Retina (tissue), 1 donor: ENCODE measurements at places on chromosomes 7 and 10.

DNA sequence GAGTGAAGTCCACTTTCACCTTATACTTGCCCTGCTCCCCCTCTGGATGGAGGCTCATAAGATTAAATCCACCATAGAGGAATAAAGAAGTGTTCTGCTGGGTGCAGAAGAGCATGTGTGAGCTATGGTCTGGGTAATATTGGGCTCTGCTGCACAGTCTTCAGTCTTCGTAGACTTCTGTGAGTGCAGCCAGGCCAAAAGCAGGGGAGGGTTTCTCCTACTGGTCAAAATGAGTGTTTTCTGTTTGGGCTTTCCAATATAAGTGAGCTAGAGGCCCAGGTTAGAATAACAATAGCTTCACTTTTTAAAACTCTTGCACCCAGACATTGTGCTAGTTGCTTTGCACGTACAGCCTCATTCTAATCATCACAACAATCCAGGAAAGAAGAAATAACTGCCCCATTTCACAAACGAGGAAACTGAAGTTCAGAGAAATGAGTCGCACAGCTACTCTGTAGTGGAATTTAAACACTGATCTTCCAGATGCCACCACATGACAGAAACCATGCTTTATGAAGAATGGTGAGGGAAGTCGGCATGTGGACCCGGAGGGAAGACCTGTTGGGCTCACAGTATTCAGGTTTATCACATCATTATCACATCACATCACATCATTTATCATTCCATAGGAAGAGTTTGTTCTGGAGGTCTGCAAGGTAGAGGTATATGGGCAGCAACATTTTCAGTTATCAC, 23.8 kb upstream of the MSMB start:
- DNase-seq = no peak

DNA sequence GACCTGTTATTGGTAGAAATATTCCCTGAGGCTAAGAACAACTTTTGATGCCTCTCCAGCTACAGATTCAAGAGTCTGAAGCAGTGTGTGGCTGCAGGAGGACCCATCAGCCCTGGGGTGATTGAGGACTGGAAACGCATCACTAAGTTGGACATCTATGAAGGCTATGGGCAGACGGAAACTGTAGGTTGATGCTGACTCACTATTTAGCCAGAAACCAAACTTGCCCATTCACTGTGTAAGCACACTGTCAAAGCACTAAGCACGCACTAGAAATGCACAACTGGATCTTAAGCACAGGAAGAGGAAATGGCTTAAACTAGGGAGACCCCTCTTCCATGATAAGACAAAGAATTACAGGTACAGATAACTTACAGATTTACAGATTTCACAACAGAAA, 20.8 kb downstream of the ACSM6 start:
- DNase-seq = no peak

DNA sequence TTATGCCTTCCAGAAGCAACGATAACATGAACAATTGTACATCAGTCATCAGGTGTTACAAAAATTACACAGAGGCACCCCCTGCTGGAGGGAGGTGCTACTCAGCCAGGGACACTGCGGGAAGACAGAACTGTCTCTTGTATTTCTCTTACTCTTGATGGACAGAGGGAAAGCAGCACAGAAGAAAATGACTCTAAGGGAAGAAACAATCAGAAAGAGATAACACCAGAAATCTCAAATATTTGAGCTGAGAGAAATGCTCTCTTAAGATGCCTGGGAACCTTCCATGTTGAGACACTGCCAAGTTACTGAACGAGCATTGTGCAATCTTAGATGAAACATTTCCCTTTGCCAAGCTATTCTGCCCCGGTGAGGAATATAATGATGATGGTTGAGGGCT, 227.6 kb upstream of the NPSR1 start:
- DNase-seq = no peak

GRCh38 chr10:97548828-97549455, 23.6 kb upstream of the ANKRD2 start:
- DNase-seq = no peak

GRCh38 chr7:150317748-150318444, 5.3 kb upstream of the LRRC61 start:
- no peak for DNase-seq

GRCh38 chr10:112006831-112007230, 176.7 kb downstream of the GPAM start:
- no peak for DNase-seq

DNA sequence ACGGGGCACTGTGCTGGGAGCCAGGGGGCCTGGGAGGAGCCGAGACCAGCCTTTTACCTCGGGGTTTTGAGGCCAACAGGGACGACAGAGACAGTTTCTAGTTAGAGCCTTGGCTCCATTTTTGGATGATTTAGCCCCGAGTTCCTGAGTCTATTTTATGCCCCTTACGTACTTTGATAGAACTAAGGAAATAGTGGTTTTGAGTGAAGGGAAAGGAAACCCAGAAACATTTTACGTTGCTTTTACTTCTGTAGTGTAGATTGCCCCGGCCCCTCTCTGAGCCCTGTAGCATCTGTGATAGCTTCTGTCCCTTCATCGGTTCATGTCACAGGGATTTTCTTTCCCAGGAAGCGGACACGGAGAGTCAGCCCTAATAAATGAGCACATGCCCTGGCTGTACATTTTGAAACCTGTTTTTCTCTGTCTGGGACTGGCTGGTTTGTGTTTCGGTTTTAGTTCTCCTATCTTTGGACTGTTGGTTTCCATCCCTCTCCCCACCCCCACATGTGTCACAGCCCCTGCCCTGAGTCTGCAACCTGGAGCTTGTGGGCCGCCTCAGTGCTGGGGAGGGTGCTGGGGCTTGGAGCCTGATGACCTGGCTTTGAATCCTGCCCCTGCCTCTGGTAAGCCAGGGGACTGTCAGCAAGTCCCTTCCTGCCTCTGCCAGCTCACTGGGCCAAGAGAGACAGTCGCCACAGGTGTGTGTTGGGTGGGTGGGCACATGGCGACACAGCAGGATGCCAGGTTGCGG, 6.9 kb upstream of the ORAI2 start:
- DNase-seq = no peak

DNA sequence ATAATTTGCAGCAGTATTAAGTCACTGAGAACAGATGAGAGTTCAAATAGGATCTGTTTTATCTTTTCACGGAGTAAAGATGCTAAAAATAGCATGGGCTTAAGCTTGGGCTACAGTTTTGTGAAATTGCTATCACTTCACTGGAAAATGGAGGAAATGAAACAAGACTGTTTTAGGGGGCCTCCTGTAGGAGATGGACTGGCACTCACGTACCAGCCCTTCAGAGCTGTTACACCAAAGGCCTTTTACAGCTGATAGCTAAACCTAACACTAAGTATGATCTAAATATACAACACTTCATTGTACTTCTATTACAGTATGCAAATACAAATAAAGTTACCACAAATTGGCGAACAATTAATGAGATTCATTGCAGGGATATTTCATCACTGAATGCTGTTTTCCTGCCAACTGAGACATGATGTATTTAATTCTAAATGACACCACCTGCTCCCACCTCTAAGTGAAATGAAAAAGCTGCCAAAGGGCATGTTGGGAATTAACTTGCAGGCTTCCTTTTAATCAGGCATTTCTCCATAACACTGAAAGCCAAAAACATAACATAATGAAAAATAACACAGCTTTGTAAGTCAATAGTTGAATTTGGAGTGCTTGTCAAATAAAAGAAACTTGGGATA, 304.5 kb upstream of the LRRN3 start:
- DNase-seq = peak; percentile 18

DNA sequence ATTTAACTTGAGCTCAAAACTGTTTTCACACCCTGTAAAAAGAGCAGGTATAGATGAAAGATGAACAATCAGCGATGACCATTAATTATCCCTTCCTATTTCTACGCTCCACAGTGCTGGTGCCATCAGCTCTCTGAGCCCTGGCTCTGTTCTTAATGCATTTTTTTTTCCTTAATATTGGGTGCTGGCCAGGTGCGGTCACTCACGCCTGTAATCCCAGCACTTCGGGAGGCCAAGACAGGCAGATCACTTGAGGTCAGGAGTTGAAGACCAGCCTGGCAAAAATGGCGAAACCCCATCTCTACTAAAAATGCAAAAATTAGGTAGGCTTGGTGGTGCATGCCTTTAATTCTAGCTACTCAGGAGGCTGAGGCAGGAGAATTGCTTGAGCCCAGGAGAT, 4.2 kb downstream of the STEAP4 start:
- DNase-seq = no peak

GRCh38 chr10:62958980-62959379, 142.8 kb upstream of the EGR2 start:
- DNase-seq = no peak

DNA sequence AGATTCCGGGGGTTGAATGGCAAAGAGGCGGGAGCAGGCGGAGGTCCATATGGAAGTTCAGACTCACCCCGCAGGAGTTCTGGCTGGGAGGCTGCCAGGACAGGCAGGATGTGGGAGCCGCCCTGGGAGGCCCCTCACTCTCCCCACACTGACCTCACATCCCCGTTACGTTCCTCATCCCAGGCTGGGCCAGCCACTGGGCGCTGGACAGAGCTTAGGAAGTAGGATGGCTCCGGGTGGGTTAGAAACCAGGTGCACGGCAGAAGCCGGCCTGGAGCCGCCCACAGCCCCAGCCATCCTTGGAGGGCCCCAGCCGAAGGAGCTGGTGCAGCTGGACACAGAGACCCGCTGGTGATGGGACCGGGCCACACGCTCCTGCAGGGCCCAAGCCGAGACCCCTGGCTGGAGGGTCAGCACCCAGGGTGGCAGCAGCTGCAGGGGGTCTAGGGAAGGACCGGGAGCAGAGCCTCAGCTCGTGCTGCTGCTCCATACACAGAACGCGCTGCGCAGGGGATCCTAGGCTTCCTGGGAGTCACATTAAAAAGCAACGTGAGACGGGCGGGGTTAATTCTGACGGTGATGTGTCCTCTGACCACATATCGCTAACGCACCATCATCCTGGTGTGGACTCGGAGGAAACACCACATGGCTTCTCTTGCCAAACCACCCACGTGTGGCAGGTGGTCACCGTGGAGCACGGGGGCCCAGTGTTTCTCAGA, 98.6 kb upstream of the DIP2C start:
- DNase-seq = no peak

DNA sequence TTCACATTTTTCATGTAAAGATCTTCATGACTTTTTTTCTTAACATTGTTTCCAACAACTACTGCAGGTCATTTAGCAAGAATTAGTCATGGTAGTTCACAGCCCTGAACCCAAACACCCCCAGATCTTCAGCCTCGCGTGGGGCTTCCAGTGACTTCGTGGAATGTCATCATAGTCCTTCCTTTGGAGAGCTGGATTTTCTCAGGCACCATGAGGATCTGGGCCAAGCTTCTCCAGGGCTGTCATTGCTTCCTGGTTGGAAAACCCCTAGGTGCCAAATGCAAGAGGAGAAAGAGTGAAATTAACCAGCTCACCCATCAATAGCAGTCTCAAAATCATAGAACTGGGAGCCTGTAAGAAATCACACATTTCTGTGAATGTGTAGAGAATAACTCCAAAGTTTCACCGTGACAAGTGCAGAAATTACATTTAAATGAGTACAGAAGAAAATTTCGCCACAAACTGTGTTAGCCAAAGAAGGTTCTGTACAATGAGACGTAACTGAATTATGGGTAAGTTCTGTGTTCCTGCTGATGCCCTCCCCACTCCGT, 175.4 kb downstream of the CELF2 start:
- DNase-seq = no peak

DNA sequence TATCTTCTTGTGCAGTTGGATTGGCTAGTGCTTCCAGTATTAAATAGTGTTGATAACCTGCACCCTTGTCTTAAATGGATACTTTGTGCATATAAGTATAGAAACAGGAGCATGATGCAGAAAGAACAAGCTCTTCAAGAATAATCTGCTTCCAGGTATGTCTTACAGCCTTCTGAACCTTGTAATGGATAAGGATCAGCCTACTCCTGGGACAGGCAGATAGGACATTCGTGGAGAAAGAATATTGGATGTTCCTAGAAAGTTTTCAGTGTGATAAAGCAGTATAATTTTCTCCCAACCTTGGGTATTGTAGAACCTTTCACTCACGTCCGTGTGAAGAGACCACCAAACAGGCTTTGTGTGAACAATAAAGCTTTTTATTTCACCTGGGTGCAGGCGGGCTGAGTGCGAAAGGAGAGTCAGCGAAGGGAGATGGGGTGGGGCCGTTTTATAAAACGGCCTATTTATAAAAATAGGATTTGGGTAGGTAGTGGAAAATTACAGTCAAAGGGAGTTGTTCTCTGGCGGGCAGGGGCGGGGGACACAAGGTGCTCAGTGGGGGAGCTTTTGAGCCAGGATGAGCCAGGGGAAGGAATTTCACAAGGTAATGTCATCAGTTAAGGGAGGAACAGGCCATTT, 27.2 kb downstream of the C1GALT1 start:
- DNase-seq = no peak

GRCh38 chr10:30738416-30738815, 108.9 kb upstream of the LYZL2 start:
- no peak for DNase-seq

GRCh38 chr10:117619707-117620405, 77.3 kb downstream of the EMX2 start:
- no peak for DNase-seq

DNA sequence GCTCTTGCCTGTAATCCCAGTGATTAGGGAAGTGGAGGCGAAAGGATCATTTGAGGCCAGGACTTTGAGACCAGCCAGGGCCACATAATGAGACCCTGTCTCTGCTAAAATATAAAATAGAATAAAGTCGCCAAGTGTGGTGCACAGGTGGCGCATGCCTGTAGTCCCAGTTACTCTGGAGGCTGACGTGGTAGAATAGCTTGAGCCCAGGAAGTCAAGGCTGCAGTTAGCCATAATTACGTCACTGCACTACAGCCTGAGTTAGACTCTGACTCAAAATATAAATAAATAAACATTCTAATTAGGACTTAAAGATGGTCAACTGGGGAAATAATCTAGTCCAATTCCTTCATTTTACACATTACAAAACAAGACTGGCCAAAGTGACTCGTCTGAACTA, 768 bp downstream of the CHCHD2 start:
- peak; percentile 13 for DNase-seq

DNA sequence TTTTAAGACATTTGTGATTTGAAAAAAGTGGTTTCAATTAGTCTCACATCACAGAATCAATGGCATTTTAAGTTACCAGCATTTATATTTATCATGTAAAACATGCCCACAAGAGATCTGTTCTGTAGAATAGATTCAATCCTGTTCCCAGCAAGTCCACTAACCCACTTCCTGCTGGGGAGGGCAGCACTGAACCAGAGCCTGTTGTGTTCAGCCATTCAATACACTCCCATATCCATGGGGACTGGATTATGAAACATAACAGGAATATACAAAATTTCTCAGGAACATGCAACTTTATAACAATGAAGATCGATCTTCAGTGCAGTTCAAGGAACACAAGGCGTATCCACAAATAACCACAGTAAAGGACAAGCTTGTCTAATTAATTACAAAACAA, 24.4 kb upstream of the ANK3 start:
- no peak for DNase-seq

GRCh38 chr7:2522780-2523433, 3.3 kb downstream of the LFNG start:
- DNase-seq = peak; percentile 46

GRCh38 chr7:121500360-121501058, 104.4 kb upstream of the FAM3C start:
- no peak for DNase-seq

DNA sequence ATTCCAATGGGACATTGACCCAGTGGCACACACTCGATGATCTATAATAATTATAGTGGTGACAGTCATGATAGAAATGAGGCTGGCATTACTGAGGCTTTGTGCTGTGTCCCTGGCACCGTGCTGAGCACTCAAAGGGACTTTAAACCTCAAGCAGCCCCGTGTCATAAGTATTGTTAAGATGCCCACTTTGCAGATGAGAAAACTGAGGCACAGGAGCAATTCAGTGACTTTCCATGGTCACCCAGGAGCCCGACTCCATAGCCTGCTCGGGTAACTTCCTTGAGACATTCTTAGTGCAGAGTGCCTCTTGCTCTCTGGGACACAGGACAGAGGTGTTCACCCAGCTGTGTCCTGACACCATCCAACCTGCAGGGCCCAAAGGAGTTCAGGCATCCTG, 152.6 kb downstream of the C10orf105 start:
- no peak for DNase-seq
